ENCODE measurements at places on chromosomes 1 and 21.

- no peak for DNase-seq
Measured at GRCh38 chr21:39022863-39023693, 160.2 kb downstream of the PSMG1 start.

GRCh38 chr1:232743999-232744398, 61.2 kb upstream of the MAP10 start:
- no peak for DNase-seq

GRCh38 chr21:26505211-26505610, 67.9 kb downstream of the CYYR1 start:
- DNase-seq, result no peak

GRCh38 chr1:91499904-91500755, 521 bp upstream of the CDC7 start:
- DNase-seq, result no peak

GRCh38 chr21:36419996-36420395, 34.8 kb downstream of the CHAF1B start:
- DNase-seq, result peak; percentile 10

DNA sequence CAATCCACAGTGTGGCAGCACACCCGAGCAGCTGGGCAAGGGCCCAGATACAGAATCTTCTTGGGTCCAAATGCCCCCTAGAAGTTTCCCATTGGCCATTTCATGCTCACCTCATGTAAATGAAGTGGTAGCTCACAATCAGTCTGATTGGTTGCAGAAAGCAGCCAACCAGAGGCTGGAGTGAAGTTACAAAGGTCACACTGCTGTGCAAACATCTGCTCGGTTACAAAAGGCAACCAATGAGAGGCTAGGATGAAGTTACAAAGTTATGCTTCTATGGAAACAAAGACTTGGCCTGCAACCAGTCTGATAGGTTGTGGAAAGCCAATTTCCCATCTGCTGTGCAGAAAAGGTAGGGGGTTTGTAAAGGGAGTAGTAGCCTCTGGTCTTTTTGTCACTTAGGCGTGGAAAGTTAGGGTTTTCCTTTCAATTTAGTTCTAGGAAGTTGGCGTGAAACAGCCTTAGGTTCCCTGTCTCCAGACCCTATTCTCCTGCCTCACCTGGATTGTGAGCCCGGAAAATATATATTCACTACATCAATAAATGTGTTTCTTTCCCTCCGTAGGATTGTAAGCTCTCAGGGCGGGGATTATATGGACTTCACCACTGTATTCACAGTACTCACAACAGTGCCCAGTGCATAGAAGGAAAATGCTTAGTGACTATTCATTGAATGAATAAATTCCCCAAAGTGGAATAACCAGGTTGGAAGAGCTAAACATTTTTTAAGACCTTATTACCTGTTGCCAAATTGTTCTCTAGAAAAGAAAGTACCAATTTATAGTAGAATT, 91.9 kb downstream of the URB2 start:
- DNase-seq, result no peak

Measured in activated CD4-positive, CD25-positive, alpha-beta regulatory T cell (primary cell).